Activated naive CD4-positive, alpha-beta T cell treated with anti-CD3 and anti-CD28 coated beads, Interleukin-2, amount 10 ng/mL, durations not matched to agents 7 days and 5 days (primary cell): ENCODE measurements at places on chromosomes 6 and 20.

DNA sequence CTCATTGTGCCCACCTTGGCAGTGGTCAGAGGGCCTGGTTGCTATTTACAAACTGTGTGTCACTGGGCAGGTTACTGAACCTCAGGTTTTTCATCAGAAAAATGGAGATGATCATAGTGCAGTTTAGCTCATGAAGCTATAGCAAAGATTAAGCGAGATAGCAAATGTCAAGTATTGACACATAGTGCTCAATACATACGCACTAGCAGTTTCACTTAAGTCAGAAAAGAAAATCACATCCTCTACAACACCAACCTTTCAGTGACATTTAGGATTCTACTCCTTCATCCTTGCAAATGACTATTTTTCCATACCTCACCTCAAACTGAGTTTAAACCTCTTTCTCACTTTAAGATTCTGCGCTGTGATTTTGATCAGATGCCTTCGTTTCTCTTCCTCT lies 16.2 kb downstream of the GPR63 start:
- H3K27ac ChIP-seq = no peak overlapping the region
- H3K27me3 ChIP-seq = no peaks in the 10 kb centered on the region
- no peaks in the 10 kb centered on the region for H3K4me1 ChIP-seq
- no peak overlapping the region for H3K4me3 ChIP-seq
- DNase-seq = no peak
- H3K36me3 ChIP-seq = peaks cover 2% of the 10 kb centered on the region

- peaks cover 38% of the 10 kb centered on the region for H3K36me3 ChIP-seq
- DNase-seq = no peak
- H3K4me1 ChIP-seq = peaks cover 28% of the 10 kb centered on the region
- no peak overlapping the region for H3K27ac ChIP-seq
Measured at GRCh38 chr6:31763619-31763940, 1.1 kb downstream of the SAPCD1 start.

- H3K27ac ChIP-seq = no peak overlapping the region
- no peaks in the 10 kb centered on the region for H3K27me3 ChIP-seq
- H3K36me3 ChIP-seq = peaks cover 25% of the 10 kb centered on the region
- H3K4me1 ChIP-seq = no peaks in the 10 kb centered on the region
- no peak overlapping the region for H3K4me3 ChIP-seq
- DNase-seq = no peak
Measured at GRCh38 chr20:35515949-35516645, 13.4 kb downstream of the C20orf173 start.

DNA sequence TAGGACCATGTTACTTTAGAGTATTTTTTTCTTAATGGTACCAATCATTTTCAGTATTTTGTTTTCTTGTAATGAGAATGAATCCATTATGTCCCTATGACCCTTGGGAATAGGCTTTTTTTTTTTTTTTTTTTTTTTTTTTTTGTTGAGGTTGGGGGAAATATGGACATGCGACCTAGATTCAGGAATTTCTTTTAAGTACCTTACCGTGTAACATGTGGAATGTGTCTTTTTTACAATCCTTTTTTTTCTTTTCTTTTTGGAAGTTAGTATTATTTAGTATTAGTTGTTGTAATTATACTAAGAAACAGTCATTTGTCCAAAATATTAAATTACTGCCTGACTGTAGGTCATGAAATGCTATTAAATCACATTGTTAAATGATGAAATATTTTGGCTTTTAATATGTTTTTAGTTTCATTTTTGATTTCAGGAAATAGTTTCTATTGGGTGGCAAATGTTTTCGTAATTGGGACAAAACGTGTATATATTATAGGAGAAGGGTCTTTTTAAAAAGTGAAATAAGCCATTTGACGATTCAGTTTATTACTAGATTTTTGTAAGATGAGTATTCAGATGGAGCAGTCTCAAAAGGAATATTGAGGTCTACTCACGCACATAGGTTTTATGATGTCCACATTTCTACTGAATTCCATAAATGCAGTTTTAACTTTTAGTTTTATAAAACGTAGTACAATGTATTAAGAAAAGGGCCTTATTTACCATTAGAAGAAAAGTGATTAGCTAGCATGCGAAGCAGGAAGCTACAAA lies 4.9 kb downstream of the ARID1B start:
- no peaks in the 10 kb centered on the region for H3K27me3 ChIP-seq
- no peak for DNase-seq
- peak overlapping the region; percentile 83 for H3K4me3 ChIP-seq
- peak overlapping the region; percentile 94 for H3K27ac ChIP-seq
- peaks cover 52% of the 10 kb centered on the region for H3K4me1 ChIP-seq

DNA sequence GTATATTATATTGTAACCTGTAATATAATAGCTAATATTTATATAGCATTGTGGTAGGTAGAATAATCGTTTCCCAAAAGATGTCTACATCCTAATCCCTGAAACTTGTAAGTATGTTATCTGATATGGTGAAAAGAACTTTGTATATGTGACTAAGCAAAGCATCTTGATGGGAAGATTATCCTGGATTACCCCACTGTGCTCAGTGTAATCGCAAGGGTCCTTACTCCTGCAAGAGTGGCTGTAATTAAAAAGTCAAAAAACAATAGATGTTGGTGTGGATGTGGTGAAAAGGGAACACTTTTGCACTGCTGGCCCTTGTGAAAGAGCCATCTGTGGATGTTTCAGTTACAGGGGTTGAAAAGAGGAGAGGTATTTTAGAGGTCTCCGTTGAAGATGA lies 95.2 kb downstream of the EDN1 start:
- H3K27me3 ChIP-seq = no peaks in the 10 kb centered on the region
- H3K4me1 ChIP-seq = no peaks in the 10 kb centered on the region
- no peak for DNase-seq
- no peak overlapping the region for H3K4me3 ChIP-seq
- H3K27ac ChIP-seq = no peak overlapping the region

GRCh38 chr6:167851370-167851952 lies 24.8 kb downstream of the AFDN start:
- peaks cover 5% of the 10 kb centered on the region for H3K27me3 ChIP-seq
- H3K36me3 ChIP-seq = no peaks in the 10 kb centered on the region
- no peaks in the 10 kb centered on the region for H3K4me1 ChIP-seq
- H3K4me3 ChIP-seq = no peak overlapping the region

GRCh38 chr6:113522376-113522775 lies 334.8 kb upstream of the MARCKS start:
- no peak for DNase-seq
- no peak overlapping the region for H3K27ac ChIP-seq
- H3K27me3 ChIP-seq = no peaks in the 10 kb centered on the region
- no peaks in the 10 kb centered on the region for H3K4me1 ChIP-seq
- no peaks in the 10 kb centered on the region for H3K36me3 ChIP-seq

DNA sequence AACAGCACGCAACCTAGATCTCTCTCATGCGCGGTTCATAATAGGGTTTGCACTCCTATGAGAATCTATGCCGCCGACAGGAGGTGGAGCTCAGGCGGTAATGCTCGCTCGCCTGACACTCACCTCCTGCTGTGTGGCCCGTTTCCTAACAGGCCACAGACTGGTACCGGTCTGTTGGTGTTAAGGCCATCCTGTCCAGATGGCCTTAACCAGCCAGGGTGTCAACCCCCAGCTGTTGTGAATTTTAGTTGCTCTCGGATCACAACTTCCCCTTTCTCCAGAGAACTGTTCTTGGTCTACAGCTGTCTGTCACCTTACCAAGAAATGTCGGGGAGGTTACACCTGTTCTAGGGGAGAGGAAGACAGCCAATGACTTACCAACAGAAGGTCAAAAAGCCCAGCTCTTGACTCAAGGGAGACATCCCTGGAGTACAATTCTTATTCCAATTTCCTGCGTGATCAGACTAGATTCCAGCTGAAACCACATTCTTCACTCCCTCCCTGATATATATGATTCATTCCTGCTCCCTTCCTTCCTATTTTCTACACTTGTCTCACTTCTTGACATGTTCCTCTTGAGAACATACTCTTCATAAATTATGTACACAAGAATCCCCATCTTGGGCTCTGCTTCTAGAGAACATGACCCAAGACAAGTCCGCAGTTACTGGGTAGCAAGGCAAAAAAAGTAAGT lies 23.1 kb upstream of the DNAAF9 start:
- no peak for DNase-seq
- no peaks in the 10 kb centered on the region for H3K36me3 ChIP-seq
- no peak overlapping the region for H3K4me3 ChIP-seq
- no peak overlapping the region for H3K27ac ChIP-seq
- H3K4me1 ChIP-seq = peaks cover 3% of the 10 kb centered on the region

GRCh38 chr6:91678679-91679446 lies 1092.0 kb upstream of the MAP3K7 start:
- H3K36me3 ChIP-seq = no peaks in the 10 kb centered on the region
- H3K27me3 ChIP-seq = no peaks in the 10 kb centered on the region

- no peak overlapping the region for H3K27ac ChIP-seq
- no peak overlapping the region for H3K4me3 ChIP-seq
- no peak for DNase-seq
- H3K36me3 ChIP-seq = no peaks in the 10 kb centered on the region
- H3K4me1 ChIP-seq = no peaks in the 10 kb centered on the region
Measured at GRCh38 chr20:13681248-13682125, 42.8 kb upstream of the TASP1 start.

GRCh38 chr20:3340443-3340842 lies 67.0 kb downstream of the DNAAF9 start:
- no peaks in the 10 kb centered on the region for H3K27me3 ChIP-seq
- no peak for DNase-seq
- no peak overlapping the region for H3K27ac ChIP-seq
- H3K4me1 ChIP-seq = no peaks in the 10 kb centered on the region

DNA sequence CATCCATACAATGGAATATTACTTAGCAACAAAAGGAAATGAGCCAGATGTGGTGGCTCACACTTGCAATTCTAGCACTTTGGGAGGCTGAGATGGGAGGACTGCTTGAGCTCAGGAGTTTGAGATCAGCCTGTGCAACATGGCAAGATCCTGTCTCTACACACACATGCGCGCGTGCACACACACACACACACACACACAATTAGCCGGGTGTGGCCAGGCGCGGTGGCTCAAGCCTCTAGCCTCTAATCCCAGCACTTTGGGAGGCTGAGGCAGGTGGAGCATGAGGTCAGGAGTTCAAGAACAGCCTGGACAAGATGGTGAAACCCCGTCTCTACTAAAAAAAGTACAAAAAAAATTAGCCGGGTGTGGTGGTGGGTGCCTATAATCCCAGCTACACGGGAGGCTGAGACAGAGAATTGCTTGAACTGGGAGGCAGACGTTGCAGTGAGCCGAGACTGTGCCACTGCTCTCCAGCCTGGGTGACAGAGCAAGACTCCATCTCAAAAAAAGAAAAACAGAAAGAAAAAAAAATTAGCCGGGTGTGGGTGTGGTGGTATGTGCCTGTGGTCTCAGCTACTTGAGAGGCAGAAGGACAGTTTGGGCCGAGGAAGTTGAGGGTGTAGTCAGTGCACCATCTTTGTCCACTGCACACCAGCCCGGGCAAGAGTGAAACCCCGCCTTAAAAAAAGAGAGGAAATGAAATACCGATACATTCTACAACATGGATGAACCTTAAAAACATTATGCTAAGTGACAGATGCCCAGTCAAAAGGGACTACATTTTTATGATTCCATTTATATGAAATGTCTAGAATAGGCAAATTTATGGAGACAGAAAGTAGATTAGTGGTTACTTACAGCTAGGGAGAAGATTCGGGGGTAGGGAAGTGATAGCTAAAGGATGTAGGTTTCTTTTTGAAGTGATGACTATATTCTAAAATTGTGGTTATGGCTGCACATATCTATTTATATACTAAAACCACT lies 52.5 kb downstream of the RBL1 start:
- no peaks in the 10 kb centered on the region for H3K27me3 ChIP-seq
- H3K4me1 ChIP-seq = peaks cover 59% of the 10 kb centered on the region
- H3K4me3 ChIP-seq = peak overlapping the region; percentile 67
- H3K27ac ChIP-seq = peak overlapping the region; percentile 99
- peaks cover 73% of the 10 kb centered on the region for H3K36me3 ChIP-seq

DNA sequence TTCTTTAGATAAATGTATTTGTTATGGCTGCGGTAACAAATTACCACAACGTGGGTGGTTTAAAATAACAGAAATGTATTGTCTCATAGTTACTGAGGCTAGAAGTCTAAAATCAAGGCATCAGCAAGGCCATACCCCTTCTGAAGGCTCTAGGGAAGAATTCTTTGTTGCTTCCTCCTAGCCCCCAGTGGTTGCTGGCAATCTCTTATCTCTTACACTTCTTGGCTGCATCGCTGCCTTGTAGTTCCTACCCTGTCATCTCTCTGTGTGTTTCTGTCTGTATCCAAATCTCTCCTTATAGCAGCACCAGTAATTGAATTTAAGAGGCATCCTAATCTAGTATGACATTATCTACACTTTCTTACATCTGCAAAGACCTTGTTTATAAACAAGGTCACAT lies 534.7 kb downstream of the PHF3 start:
- H3K27me3 ChIP-seq = no peaks in the 10 kb centered on the region
- H3K27ac ChIP-seq = no peak overlapping the region

DNA sequence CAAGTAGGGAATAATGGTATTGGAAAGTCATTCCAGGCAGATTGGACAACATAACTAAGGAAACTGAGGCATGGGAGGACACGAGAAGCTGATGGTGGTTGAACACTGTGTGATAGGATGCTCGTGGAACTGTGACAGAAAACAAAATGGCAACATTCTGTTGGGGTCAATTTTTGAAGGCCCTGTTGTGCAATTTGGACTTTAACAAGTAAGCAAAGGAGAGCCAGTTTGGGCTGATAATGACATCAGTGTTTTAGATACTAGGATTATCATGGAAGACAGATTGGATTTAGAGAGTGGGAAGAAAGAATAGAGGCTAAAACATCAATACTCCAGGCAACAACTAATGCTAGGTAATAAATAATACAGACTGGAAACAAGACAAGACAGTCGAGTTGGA lies 53.1 kb downstream of the PRKN start:
- no peaks in the 10 kb centered on the region for H3K4me1 ChIP-seq
- H3K27me3 ChIP-seq = no peaks in the 10 kb centered on the region
- no peaks in the 10 kb centered on the region for H3K36me3 ChIP-seq
- no peak for DNase-seq
- no peak overlapping the region for H3K4me3 ChIP-seq

DNA sequence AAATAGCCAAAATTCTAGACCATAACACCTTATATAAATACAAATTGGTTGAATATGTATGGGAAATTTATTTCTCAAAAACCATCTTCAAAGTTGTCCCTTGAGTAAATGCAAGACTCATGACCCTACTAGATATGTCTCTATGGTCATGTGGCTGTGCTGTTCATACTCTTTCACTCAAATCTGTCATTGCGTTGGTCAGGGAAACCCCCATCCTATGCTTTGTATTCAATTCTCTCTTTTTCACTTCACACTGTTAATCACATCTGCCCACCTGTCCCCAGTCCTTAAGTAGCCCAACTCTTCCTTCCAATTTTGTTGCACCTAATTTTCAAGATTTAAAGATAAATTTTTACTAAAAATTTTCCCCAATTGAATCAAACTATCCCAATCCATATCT lies 51.0 kb downstream of the RPS12 start:
- no peak overlapping the region for H3K27ac ChIP-seq
- peaks cover 4% of the 10 kb centered on the region for H3K27me3 ChIP-seq
- H3K4me1 ChIP-seq = no peaks in the 10 kb centered on the region
- H3K4me3 ChIP-seq = no peak overlapping the region
- no peaks in the 10 kb centered on the region for H3K36me3 ChIP-seq
- DNase-seq = no peak
